AML-193 (cell line): ENCODE measurements at places on chromosomes 11 and 22.

DNA sequence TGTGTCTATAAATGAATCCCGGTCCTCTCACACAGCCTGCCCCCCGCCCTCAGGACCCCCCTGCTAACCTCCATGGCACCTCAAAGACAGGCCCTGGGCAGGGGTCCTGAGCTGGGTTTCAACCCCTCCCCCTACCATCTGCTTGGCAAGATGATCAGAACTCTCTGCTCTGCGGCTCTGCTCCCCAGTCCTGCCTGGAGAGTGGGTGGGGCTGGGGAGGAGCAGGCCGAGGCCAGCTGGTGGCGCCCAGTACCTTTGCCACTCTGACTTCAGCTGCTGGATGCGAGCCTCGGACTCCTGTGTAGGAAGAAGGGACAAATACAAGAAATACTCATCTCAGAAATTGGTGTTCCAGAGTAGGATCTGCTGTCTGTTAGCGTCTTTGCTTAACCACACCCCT, 15.0 kb downstream of the SUN2 start:
- no peak for DNase-seq

DNA sequence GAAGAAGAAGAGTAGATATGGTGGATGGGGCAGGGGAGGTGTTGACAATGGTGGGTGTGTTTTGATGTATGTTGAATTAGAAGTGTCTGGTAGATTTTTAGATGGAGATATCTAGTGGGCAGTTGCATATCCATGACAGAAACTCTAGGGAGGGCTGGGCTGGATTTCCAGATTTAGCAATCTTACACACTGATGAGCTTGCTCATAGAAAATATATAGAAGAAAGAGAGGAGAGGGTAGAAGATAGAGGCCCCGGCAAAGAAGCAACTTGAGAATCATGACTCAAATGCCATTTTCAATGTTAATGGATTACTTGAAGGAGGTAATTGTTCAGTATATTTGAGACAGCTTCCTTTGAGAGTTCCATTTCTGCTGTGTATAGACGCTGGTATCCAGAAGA, 8.2 kb downstream of the REXO2 start:
- no peak for DNase-seq

- DNase-seq = no peak
Measured at GRCh38 chr11:9596926-9597464, 23.5 kb downstream of the WEE1 start.

DNA sequence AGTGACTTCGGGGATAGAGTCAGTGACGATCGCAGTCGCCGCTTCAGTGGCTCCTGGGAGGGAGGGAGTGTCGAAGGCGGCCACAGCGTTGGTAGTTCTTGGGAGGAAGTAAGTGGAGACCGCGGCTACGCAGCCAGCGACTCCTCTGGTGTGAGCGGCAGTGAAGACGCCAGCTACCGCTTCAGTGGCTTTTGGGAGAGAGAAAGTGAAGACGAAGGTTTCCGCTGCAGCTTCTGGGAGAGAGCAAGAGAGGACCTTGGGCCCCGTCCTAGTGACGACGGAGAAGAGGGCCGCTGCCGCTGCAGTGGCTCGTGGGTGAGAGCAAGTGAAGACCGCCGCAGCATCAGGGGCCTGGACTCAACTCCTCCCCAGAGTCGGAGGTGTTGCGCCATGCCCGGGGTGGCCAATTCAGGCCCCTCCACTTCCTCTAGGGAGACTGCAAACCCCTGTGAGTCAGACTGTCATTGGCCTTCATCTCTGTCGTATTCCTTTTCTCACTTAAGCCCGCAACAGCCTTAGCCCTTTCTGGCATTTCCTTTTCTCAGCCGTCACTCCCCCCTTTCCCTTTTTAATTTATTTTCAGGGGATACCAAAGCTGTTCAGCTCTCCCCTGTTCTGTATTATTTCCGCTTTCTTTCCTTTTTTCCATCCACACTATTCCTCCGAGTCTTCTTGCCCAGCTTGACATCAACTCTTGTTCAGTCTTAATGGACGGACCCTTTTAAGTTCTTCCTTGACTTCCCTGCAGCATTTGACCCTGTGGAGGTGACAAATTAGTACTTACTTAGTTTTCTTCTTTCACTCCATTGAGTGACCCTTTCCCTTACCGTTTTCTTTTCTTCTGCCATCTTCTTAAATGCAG, 1.0 kb downstream of the ANKRD42 start:
- DNase-seq = peak; percentile 85

DNA sequence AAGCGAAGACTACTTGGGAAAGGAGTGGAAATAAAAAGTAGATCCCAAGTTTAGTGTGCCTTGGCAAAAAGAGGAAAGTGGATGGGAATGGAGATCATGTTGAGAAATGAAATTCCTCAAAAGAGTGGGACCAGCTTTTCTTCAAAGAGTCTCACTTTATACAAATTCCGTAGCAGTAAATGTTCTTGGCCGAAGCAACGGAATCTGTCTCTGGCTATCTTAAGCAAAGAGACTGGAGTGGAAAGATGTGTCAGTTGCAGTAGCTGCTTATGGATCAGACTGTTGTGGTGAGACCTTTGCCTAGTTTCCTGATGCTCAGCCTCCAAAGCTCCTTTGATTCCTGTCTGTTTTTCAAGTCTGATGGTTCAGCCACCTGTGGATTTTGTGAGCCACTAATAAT, 73.6 kb downstream of the CSTPP1 start:
- no peak for DNase-seq

DNA sequence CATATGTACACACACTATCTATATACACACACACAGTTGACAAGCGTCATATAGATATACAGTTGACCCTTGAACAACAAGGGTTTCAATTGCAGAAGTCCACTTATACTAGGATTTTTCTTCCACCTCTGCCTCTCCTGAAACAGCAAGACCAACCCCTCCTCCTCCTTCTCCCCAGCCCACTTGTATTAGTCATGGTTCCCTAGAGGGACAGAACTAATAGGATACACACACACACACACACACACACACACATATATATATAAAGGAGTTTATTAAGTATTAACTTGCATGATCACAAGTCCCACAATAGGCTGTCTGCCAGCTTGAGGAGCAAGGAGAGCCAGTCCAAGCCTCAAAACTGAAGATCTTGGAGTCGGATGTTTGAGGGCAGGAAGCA, 92.9 kb downstream of the DHCR7 start:
- DNase-seq = no peak

- no peak for DNase-seq
Measured at GRCh38 chr11:86403458-86403857, 28.8 kb downstream of the CCDC81 start.

DNA sequence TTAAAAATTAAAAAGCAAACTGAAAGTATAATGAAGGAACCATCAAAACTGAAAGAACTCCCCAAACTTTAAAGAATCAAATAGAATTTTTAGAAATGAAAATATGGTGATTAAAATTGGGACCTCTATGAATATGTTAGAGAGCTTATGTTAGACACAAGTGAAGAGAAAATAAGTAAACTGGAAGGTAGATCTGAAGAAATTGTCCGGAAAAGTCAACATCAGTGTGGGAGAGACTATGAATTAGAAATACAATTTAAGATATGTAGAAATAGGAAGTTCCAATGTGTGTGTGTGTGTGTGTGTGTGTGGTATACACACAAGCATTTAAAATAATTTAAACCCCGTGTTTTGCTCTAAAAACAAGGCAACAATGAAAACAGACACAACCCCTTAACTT, 4.9 kb upstream of the OR8B4 start:
- DNase-seq = no peak
